Stimulated activated CD4-positive, alpha-beta T cell treated with anti-CD3 and anti-CD28 coated beads, Interleukin-2, amount 100 ng/mL, for 4 hours (primary cell): ENCODE measurements at places on chromosomes 3 and 15.

GRCh38 chr3:71492974-71493771 lies 90.4 kb downstream of the FOXP1 start:
- DNase-seq: no peak

DNA sequence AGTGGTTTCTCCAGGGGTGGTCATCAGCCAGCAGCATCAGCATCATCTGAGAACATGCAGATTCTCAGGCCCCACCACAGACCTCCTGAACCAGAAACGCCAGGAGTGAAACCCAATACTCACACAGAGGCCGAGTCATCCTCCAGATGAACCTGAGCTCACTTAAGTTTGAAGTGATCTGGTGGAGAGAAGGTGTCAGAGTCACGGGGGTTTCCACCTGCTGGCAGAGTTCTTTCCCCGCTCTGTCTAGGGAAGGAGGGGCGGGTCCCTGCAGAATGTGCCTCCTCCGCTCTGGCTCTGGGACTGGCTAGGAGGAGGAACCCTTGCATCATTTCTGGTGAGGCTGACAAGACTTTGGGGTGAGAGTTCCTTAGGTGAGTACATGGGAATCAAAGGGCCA lies 13.3 kb upstream of the KIF23 start:
- DNase-seq: no peak

GRCh38 chr3:48678056-48678455 lies 7.7 kb downstream of the NCKIPSD start:
- DNase-seq: no peak

DNA sequence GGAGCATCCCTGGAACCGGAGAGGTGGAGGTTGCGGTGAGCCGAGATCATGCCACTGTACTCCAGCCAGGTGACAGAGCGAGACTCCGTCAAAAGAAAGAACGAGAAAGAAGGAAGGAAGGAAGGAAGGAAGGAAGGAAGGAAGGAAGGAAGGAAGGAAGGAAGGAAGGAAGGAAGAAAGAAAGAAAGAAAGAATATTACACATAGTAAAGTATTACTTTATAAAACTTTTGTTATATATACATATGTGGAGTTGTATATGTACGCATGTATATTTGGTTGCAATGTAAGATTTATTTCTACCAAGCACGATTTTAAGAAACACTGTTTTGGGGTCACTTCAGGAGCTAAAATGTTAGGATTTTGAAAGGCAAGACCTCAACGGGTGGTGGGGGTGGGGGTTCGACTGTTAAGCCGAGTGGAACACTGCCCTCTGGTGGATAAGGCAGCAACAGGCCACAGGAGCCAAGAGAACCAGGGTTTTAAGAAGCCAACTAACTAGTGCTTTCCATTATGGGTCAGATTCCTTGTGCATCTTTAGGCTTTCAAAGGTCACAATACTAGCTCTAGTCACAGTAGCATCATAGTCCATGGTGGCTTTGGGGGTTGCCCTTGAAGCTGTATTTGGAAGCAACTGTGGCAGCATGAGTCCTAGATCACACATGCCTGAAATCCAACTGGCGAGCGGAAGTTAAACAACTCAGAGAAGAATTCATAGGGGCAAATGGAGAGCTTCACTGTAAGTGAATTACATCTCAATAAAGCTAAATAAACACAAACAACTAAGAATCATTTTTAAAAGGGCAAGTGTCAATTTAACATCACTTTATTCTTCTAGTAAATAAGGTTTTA lies 22.5 kb downstream of the GLB1 start:
- DNase-seq: peak; percentile 66

GRCh38 chr3:177842743-177843734 lies 645.8 kb upstream of the TBL1XR1 start:
- DNase-seq: no peak

GRCh38 chr15:101168463-101168824 lies 83.4 kb downstream of the CHSY1 start:
- DNase-seq: no peak

GRCh38 chr3:111252779-111253178 lies 181.2 kb downstream of the NECTIN3 start:
- no peak for DNase-seq

GRCh38 chr15:56128081-56128480 lies 115.6 kb downstream of the RFX7 start:
- DNase-seq: no peak

DNA sequence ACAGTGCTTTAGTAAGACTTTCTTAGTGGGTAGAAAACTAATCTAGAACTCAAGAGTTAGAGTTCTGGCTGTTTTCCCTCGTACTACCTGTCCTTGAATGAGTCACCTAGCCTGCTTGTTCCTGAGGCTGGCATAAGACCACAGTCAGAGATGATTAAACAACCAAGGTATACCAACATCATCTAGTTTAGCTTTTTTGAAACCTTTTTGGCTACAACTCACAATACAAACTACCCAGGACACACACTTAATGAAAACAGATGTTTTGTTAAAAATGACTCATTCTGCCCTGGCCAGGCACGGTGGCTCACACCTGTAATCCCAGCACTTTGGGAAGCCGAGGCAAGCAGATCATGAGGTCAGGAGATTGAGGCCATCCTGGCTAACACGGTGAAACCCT lies 4.6 kb downstream of the MCCC1 start:
- no peak for DNase-seq

DNA sequence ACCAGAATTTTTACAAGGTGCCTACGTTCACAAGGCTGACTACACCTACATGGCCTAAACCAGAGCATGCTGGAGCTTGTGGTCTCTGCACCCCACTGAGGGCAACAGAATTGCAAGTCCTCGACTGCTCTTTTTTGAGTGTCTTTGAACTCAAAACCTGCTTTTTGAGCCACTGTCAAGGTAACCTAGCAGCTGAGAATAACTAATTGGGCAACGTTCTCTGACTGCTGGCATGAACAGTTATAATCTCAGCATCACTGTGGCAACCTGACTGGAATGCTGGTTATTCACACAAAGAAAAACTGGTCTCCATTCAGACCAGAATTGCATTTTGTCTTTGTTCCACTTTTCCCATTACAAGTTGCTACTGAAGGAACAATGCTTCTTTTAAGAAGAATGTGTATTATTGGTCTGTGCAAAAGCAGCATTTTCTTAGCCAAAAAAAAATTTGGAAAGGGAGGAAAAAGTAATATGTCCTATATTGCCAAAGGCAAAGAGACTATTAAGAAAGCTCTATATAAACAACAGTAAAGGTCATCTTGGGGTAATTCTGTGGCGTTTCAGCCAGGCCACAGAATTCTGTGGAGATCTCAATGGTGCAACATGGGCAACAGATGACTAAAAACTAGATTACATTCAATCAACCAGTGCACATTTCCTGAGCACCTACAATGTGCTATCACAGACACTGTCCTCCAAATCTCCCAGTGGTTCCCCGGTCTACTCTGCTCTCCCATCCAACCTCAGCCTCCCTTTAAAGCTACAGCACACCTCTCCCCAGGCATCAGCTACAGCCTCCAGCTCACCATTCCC lies 76.8 kb downstream of the TNIK start:
- no peak for DNase-seq

GRCh38 chr3:64289622-64290021 lies 64.4 kb upstream of the PRICKLE2 start:
- no peak for DNase-seq
